ENCODE measurements at places on chromosomes 1 and 21. TPM values are rescaled to one million over a fixed set of nuclear protein-coding genes. Genes with fewer than 3 reads are reported as not detected.

DNA sequence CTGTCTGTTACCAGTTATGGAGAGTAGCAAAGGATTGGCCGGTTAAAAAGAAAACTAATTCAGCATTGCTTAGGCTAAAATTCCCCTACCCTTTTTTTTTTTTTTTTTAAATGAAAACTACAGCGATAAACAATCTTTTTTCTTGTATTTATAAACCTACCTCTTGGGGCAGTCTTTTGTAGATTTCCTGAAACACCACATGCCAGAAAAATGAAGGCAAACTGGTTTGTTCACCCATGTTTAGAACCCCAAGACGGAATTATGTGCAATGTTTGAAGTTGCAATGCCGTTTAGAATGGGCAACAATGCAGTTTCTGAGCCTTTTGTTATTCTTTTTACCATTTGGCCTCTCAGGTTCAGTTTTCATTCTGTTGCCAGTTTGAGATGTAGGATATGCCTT, 59.1 kb downstream of the PRDM2 start:
- H3K4me1 ChIP-seq, result peaks cover 45% of the 10 kb centered on the region
- peaks cover 3% of the 10 kb centered on the region for H3K36me3 ChIP-seq
- peak overlapping the region; percentile 44 for H3K4me3 ChIP-seq
- no peak for DNase-seq

GRCh38 chr1:162886705-162887104, 25.7 kb upstream of the CCDC190 start:
- no peak overlapping the region for H3K27ac ChIP-seq
- no peaks in the 10 kb centered on the region for H3K36me3 ChIP-seq
- DNase-seq, result no peak
- peaks cover 21% of the 10 kb centered on the region for H3K4me1 ChIP-seq

DNA sequence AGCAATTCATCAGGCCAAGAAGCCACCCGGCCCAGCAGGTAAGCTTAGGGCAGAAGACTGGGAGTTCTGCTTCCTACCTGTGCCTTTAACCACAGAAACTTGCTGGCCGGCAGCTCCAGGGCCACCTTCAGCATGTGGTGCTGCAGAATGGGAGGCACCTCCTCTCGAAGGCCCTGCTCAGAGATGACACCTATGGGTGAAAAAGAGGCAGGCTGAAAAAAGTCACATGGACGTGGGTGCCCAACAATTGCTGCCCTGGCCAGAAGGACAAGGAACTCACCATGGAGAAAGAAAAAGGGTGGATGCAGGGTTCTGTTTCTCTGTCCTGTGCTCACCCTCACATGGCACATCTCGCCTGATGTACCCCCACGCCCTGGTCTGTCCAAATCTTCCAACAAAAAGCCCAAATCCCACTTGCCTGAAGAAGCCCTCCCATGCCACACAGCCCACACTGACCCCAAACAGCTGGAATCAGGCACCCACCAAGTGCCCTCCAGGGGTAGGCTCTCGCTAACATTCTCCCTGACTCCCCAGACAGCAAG, 33.0 kb downstream of the URB1 start:
- H3K4me3 ChIP-seq, result no peak overlapping the region
- no peak for DNase-seq
- peaks cover 23% of the 10 kb centered on the region for H3K36me3 ChIP-seq
- H3K27me3 ChIP-seq, result no peaks in the 10 kb centered on the region
- H3K4me1 ChIP-seq, result no peaks in the 10 kb centered on the region

- H3K27ac ChIP-seq, result no peak overlapping the region
- no peak for DNase-seq
- no peak overlapping the region for H3K4me3 ChIP-seq
- peaks cover 84% of the 10 kb centered on the region for H3K27me3 ChIP-seq
- no peaks in the 10 kb centered on the region for H3K36me3 ChIP-seq
- H3K4me1 ChIP-seq, result peaks cover 2% of the 10 kb centered on the region
Observed at GRCh38 chr21:36701756-36702621, 3.1 kb downstream of the SIM2 start.

DNA sequence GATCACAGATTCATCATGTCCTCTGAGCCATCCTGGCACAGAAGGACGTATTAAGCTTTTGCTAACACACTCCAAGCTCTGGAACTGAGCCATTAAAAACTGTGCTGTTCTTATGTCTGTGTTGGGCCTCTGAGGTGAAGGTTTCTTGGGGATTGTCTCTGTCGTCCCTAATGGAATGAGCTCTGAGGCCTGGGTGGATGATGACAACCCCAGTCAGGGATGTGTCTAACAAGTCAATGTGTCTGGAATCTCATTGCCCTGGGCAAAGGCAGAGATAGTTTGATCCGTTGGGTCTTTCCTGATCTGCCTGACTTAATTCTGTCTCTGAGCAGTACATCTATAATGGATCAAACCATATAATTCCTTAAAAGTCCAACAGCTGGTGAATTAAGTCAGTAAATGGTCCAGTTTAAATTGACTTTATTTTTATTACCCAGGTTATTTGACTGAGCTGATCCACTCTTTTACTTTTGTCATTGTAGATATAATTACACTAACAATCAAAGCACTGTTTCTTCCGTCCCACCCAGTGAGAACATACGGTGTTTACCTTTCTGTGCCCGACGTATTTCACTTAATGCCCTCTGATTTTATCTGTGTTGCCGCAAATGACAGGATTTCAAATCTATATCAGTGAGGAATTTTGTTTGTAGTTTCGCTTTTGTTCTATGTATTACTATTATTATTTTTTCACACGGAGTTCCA, 38.8 kb upstream of the OR2B11 start:
- no peak for DNase-seq
- no peaks in the 10 kb centered on the region for H3K27me3 ChIP-seq
- no peaks in the 10 kb centered on the region for H3K36me3 ChIP-seq
- peaks cover 11% of the 10 kb centered on the region for H3K4me1 ChIP-seq
- H3K4me3 ChIP-seq, result no peak overlapping the region
- H3K27ac ChIP-seq, result no peak overlapping the region

GRCh38 chr1:42930178-42931107, 28.2 kb downstream of the SLC2A1 start:
- DNase-seq, result no peak
- H3K4me3 ChIP-seq, result no peak overlapping the region
- no peaks in the 10 kb centered on the region for H3K27me3 ChIP-seq

GRCh38 chr1:88118176-88118845, 565.8 kb upstream of the PKN2 start:
- H3K4me1 ChIP-seq, result peaks cover 19% of the 10 kb centered on the region
- H3K27me3 ChIP-seq, result no peaks in the 10 kb centered on the region
- H3K27ac ChIP-seq, result no peak overlapping the region
- no peak overlapping the region for H3K4me3 ChIP-seq
- no peaks in the 10 kb centered on the region for H3K36me3 ChIP-seq

DNA sequence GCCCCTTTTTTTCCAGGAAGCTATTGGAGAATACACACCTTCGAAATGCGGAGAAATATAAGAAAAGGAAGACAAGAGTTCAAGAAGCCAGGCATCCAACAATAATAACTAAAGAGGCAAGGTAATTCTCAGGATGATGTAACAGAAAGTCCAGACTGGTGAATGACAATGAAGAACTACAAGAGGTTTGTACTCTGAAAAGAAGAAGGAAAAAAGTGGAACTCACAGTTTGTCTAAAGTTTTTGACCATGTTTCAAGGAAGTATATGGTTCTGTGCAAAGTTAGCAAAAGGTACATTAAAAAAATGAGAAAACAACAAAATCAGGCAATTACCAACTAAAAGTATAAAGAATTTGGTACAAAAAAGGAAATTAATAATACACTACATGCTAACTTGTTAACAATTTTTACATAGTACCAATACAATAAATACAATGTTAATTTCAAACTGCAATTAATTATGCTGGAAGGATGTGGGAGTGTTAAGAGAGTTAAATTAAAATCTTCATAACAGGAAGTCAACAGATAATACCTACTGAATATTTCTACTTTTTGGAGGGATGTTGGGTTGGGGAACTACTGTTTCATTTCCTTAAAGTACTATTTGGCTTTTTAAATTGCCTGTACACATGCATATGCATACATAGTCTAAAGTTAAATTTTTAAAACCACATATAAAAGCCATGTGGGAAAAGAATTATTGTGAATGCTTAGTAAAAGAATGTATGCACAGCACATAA, 12.9 kb upstream of the CD55 start:
- no peaks in the 10 kb centered on the region for H3K27me3 ChIP-seq
- H3K36me3 ChIP-seq, result no peaks in the 10 kb centered on the region

- no peak overlapping the region for H3K4me3 ChIP-seq
- no peaks in the 10 kb centered on the region for H3K36me3 ChIP-seq
- no peak for DNase-seq
- no peak overlapping the region for H3K27ac ChIP-seq
- peaks cover 6% of the 10 kb centered on the region for H3K4me1 ChIP-seq
- peaks cover 32% of the 10 kb centered on the region for H3K27me3 ChIP-seq
Observed at GRCh38 chr1:6435129-6435528, 10.6 kb downstream of the ESPN start.

DNA sequence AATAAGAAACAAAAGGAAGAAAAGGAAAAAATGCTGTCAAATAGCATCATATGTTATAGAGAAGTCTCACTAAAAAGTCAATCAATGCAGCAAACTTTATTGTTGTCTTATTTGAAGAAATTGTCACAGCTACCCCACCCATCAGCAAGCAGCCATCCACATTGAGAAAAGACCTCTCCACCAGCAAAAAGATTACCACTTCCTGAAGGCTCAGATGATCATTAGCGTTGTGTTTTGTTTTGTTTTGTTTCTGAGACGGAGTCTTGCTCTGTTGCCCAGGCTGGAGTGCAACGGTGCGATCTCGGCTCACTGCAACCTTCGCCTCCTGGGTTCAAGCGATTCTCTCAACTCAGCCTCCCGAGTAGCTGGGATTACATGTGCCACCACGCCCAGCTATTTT, 29.0 kb downstream of the ATP2B4 start:
- H3K4me3 ChIP-seq, result no peak overlapping the region
- no peaks in the 10 kb centered on the region for H3K27me3 ChIP-seq
- H3K27ac ChIP-seq, result no peak overlapping the region
- H3K4me1 ChIP-seq, result peaks cover 20% of the 10 kb centered on the region

DNA sequence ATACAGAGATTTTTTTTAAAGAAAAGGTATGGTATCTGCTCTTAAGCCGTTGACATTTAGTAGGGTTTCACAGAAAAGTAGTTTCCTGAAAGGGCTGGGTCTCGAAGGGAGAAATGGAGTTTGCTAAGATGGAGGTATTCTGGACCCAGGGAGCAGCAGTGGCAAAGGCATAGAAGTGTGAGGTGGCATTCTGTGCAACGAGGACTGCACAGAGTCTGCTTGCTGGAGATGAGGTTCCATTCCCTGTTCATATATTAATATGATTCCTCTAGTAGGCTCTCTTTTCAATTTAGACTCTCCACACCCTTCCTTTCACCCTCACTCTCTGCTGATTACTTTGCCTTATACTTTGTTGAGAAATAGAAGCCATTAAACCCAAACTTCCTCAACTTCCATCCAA, 38.5 kb upstream of the PODN start:
- no peaks in the 10 kb centered on the region for H3K4me1 ChIP-seq
- H3K27ac ChIP-seq, result no peak overlapping the region
- DNase-seq, result no peak
- H3K36me3 ChIP-seq, result peaks cover 2% of the 10 kb centered on the region

- H3K4me3 ChIP-seq, result no peak overlapping the region
- peaks cover 20% of the 10 kb centered on the region for H3K4me1 ChIP-seq
- H3K27ac ChIP-seq, result no peak overlapping the region
- peaks cover 30% of the 10 kb centered on the region for H3K27me3 ChIP-seq
- DNase-seq, result no peak
- H3K36me3 ChIP-seq, result no peaks in the 10 kb centered on the region
Observed at GRCh38 chr1:177270863-177271262, 100.1 kb downstream of the BRINP2 start.

GRCh38 chr21:35575280-35575915, 484.9 kb downstream of the SETD4 start:
- peaks cover 14% of the 10 kb centered on the region for H3K4me1 ChIP-seq
- H3K36me3 ChIP-seq, result no peaks in the 10 kb centered on the region
- no peak overlapping the region for H3K4me3 ChIP-seq
- no peak overlapping the region for H3K27ac ChIP-seq
- H3K27me3 ChIP-seq, result peaks cover 7% of the 10 kb centered on the region

DNA sequence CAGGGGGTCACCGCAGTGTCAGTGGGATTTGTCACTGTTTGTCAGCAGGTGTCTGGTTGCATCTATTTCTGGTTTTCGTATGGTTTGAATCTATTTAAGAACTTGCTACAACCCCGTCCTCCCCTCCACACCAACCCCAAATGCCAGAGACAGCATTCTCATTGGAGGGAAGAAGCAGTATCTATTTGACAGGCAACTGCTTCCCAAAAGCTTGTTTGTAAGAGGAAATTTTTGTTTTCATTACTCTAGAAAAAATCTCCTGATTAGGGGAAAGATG, 54.4 kb downstream of the NR5A2 start:
- no peak overlapping the region for H3K27ac ChIP-seq
- H3K4me3 ChIP-seq, result no peak overlapping the region
- H3K27me3 ChIP-seq, result no peaks in the 10 kb centered on the region
- H3K36me3 ChIP-seq, result peaks cover 2% of the 10 kb centered on the region

GRCh38 chr1:22778862-22779520, 68.4 kb downstream of the EPHB2 start:
- H3K36me3 ChIP-seq, result no peaks in the 10 kb centered on the region
- peaks cover 18% of the 10 kb centered on the region for H3K4me1 ChIP-seq
- H3K4me3 ChIP-seq, result no peak overlapping the region
- no peak for DNase-seq
- no peak overlapping the region for H3K27ac ChIP-seq

DNA sequence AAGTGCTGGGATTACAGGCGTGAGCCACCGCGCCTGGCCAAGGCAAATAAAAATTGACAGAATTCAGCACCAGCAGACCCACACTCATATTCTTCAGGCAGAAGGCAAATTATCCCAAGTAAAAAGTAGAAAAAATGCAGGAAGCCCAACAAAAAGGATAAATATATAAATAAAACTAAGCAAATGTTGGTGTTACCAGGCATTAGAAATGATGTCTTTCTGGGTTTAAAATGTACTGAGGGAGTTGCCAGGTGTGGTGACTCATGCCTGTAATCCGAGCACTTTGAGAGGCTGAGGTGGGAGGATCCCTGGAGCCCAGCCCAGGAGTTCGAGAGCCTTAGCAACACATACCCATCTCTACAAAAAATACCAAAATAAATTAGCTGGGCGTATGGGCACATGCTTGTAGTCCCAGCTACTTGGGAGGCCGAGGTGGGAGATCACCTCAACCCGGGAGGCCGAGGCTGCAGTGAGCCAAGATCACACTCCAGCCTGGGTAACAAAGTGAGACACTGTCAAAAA, 6.3 kb downstream of the INTS11 start:
- H3K27ac ChIP-seq, result no peak overlapping the region
- H3K4me1 ChIP-seq, result peaks cover 4% of the 10 kb centered on the region
- peaks cover 3% of the 10 kb centered on the region for H3K36me3 ChIP-seq
- no peak overlapping the region for H3K4me3 ChIP-seq
- no peak for DNase-seq

DNA sequence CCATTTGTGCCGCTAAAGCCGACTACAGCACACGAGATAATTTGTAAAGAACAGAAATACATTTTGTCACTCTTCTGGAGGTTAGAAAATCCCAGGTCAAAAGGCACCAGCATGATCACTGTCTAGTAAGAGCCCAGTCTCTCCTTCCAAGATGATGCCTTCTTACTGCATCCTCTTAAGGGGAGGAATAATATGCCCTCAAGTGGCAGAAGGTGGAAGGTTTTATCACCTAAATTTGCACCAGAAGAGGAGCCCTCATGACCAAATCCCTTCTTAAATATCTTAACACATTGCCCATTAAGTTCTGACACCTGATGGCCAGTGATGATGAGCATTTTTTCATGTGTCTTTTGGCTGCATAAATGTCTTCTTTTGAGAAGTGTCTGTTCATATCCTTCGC, 326.7 kb upstream of the RGS18 start:
- H3K36me3 ChIP-seq, result no peaks in the 10 kb centered on the region
- H3K4me3 ChIP-seq, result no peak overlapping the region
- no peak for DNase-seq

Gene DNALI1
- 75.4 TPM for total RNA-seq

Gene ZNF670
- total RNA-seq, result 13.0 TPM

Gene ATAD3C
- 1.9 TPM for total RNA-seq

Gene AGT
- 12.5 TPM for total RNA-seq

Gene CCDC27
- total RNA-seq, result not detected

Gene CYB561D1
- total RNA-seq, result 11.1 TPM

Gene SPRR5
- total RNA-seq, result not detected

Gene RHCE
- total RNA-seq, result not detected

Gene ACTL8
- total RNA-seq, result not detected
